ENCODE measurements at places on chromosomes 4 and X. TPM values are rescaled to one million over a fixed set of nuclear protein-coding genes. Genes with fewer than 3 reads are reported as not detected.

The YY2 gene
- 0.09 TPM for total RNA-seq

- H3K27ac ChIP-seq, result no peak overlapping the region
- H3K4me3 ChIP-seq, result no peak overlapping the region
- H3K27me3 ChIP-seq, result peaks cover 85% of the 10 kb centered on the region
- DNase-seq, result no peak
Measured at GRCh38 chr4:27088491-27088890, 227.8 kb downstream of the STIM2 start.

DNA sequence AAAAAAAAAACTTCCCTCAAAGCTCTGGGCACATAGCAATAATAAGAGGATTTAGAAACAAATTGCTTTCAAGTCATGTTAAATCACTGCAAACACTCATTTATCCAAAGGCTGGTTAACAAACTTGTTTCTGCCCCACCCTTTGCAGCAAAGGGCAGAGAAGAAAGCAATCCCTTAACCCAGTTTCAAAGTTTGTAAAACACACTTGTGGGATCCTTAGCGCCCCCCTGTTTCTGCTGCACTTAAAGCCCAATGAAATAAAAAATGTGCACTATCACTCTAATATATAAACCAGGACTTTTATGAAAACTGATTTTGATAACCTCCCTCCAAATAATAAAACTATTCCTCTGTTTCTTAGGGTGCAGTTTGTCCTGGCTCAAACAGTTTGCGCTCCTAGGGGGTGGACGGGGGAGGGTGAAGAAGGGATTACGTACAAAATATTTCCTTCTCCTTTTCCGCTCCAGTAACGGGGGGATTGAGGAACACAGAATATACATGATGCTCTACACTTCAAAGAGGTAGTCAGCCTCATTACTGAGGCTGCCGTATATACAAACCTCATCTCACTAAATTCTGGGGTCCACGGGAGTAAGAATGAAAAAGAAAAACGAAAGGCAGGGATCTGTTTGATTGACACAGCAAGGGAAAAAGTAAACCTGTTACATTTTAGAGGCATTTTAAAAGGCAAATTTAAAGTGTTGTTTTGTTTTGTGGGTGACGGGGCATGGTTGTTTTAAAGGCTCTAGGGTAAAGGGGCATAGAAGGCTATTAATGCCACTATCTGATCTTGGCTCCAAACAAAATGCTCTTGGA is 3.1 kb upstream of the PCDH10 start:
- no peak overlapping the region for H3K27ac ChIP-seq
- no peak overlapping the region for H3K4me3 ChIP-seq
- peaks cover 28% of the 10 kb centered on the region for H3K4me1 ChIP-seq
- no peaks in the 10 kb centered on the region for H3K36me3 ChIP-seq
- H3K27me3 ChIP-seq, result peaks cover 6% of the 10 kb centered on the region
- no peak for DNase-seq

DNA sequence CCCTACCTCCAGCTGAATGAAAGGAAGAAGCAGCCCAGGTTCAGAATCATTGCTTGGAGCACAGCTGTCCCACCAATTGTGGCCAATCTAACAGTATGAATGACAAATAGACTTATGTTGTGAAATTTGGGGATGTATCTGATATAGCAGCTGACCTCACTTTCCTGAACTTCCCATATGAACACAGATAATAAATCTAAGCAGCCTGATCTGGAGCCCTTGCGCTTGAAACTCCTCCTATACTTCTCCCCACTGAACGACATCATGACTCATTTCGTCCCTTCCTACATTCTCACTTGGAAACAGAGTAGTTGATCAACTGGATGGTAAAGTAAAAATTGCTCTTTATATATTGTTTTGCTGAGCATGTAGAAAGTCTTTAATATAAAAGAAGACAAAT is 24.2 kb upstream of the AMELX start:
- no peak overlapping the region for H3K4me3 ChIP-seq
- H3K4me1 ChIP-seq, result peaks cover 6% of the 10 kb centered on the region
- H3K36me3 ChIP-seq, result no peaks in the 10 kb centered on the region
- no peak for DNase-seq
- no peak overlapping the region for H3K27ac ChIP-seq

The CXXC4 gene
- not detected for total RNA-seq

Measured in esophagus squamous epithelium (tissue), 5 donors.